Effector memory CD4-positive, alpha-beta T cell (primary cell): ENCODE measurements at places on chromosomes 6 and 20.

GRCh38 chr6:2376429-2377355, 131.3 kb upstream of the GMDS start:
- no peak for DNase-seq

DNA sequence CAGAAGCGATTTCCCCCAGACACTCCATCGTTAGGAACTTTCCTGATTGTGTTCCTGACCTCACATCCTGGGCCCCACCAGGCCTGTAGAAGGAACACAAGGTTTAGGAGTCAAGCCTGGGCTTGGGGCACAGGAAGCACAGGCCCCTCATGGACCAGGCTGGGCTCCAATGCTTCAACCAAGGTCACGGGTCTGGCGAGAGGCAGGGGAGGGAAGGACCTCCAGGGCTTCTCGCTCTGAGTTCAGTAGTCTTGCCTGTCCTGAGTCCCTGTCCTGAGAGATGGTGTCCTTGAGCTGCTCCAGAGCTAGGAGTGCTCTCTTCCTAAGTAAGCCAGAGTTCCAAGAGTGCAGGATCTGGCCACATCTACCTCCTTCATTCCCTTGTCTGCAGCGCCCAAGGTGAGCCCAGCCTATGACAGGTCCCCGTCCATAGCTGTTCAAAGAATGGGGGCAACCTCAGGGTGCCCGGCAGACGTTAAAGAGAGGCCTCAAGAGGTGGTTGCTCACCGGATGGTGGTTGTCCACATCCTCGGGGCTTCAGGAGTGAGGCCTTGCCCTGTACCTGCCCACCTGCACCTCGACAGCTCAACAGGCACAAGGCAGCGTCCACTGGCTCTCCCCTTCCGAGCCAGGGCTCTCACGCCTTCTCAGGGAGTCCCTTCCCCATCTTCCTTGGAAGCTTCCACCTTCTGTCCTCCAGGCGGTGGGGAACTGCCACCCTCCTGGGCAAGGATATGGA, 1.6 kb upstream of the TUBB1 start:
- no peak for DNase-seq

GRCh38 chr6:70844301-70844700, 112.6 kb downstream of the B3GAT2 start:
- no peak for DNase-seq

- DNase-seq, result no peak
Measured at GRCh38 chr6:69789578-69789977, 7.2 kb downstream of the LMBRD1 start.

DNA sequence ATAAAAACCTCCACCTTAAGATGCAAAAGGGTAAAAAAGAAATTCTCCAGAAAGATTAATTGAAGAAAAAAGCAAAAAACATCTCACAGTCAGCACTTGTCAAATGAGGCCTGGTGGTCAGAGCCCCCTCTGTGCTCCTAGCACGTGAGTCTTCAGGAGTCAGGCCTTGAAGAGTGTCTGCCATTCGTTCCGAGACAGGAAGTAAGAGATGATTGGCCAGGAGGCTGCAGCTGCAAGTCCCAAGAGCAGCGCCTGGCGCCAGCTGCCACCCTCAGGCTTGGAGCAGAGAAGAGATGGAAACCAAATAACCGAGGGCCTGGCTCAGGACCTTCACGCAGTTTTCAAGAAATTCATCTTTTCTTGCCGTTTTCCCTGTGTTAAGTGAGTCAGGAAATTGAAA, 65.0 kb downstream of the FAM120B start:
- DNase-seq, result no peak

DNA sequence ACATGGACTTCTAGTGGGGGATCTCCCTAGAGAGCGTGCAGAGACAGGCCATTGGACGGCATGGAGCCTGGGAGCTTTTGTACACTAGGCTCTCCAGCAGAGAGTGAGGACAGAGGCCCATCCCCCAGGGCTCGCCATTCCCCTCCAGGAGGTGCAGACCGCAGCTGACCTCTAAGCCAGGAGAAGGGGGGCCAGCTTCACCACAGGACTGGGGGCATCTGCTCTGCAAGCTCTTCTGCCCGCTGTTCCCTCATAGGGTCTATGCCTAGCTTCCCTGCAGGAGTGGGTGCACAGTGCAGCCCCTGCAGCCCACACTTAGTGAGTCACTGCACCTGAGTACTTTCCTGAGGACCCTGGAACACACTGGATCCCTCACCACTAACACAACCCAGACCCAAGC, 94.4 kb downstream of the FHL5 start:
- no peak for DNase-seq

DNA sequence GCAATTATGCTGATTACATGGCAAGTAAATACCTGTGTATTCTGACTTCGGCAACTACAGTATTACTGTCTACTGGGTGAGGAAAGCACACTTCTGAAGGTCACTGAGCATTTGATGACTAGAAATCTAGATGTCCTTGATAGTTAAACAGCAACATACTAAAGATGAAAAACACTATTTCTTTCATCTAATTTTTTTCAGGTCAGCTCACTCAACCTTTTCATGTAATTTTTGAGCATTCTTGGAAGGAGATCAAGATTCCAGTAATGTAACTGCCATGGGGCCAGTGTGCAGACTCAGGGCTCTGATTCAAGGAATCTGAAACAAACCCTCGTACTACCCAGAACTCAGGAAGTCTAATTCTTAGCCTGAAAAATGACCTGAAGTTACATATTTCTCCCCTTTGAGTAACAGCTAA, 222.6 kb upstream of the TAB2 start:
- no peak for DNase-seq

DNA sequence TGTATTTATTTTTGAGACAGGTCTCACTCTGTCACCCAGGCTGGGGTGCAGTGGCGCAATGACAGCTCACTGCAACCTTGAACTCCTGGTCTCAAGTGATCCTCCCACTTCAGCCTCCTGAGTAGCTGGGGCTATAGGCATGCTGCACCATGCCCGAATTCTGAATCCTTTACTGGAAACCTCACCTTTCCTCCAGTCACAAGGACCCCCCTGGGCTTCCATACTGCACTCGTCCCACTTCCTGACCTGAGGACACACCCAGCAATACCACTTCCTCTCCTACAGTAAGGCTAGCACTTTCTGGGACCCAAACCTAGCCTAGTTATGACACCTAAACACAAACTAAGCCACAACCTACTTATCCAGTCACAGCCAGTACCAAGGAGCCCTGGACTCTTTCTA, 68.2 kb downstream of the FAM217A start:
- DNase-seq, result no peak

DNA sequence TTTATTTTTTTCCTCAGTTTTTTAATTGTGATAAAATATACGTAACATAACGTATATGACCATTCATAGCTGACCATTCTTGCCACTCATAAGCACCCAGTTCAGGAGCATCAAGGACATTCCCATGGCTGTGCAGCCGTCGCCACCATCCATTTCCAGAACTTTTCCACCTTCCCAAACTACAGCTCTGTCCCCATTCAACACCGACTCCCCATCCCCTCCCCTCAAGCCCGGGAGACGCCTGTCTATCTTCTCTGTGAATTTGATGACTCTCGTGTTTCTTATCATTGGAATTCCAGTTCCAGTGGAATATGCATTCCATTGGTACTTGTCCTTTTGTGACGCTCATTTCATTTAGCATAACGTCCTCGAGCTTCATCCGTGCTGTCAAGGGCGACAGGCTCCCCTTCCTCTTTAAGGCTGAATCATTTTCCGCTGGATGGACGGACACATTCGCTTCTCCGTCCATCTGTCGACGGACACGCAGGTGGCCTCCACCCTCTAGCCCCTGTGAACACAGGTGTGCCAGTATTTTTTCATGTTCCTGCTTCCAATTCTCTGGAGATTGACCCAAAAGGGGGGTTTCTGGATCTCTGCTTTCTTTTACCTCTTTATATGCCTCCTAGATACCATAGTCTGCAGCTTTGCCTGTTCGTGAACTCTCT, 88.1 kb downstream of the YTHDF1 start:
- DNase-seq, result no peak

- peak; percentile 29 for DNase-seq
Measured at GRCh38 chr20:63955281-63955826, 862 bp downstream of the UCKL1 start.

DNA sequence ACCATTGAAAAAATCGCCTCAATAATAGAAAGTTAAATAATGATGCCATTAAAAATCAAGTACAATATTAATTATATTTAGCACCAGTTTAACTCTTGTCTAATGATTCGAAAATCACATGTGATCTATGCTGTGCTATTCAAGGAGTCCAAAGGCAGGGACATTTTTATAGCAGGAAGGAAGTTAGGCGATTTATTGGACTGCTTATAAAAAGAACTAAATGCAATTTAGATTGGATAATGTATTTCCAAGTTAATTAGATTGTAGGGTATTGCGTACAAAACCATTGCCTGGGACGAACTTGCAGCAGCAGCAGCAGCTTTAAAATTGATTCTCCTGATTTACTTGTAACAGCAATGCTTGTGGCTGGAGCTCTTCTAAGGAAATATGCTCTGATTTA, 87.4 kb upstream of the TMEM181 start:
- no peak for DNase-seq
